MM.1S (cell line): ENCODE measurements at places on chromosomes 12 and 14.
A peak's percentile ranks its signal among the peaks of the same experiment; 100 is the strongest.

- DNase-seq = no peak
Measured at GRCh38 chr12:114272071-114272470, 133.9 kb downstream of the TBX5 start.

DNA sequence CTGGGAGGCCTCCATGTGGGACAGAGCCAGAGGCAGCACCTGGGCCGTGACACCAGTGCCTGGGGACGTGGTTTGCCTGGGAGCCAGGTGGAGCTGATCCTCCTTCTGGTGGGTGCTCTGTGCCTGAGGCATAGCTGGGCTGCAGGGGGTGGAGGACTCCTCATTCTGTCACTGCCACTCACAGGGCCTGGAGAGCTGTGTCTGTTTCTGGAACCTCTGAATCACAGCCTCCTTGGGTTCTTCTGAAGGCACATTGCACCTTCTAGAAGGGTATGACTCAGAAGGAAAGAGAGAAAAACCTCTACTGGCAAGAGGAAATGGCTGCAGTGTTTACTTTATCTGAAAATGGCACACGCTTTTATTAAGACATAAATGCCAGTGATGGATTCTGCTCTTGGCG, 659.8 kb downstream of the VRK1 start:
- no peak for DNase-seq

- DNase-seq = no peak
Measured at GRCh38 chr14:31346097-31346496, 74.3 kb downstream of the HEATR5A start.

DNA sequence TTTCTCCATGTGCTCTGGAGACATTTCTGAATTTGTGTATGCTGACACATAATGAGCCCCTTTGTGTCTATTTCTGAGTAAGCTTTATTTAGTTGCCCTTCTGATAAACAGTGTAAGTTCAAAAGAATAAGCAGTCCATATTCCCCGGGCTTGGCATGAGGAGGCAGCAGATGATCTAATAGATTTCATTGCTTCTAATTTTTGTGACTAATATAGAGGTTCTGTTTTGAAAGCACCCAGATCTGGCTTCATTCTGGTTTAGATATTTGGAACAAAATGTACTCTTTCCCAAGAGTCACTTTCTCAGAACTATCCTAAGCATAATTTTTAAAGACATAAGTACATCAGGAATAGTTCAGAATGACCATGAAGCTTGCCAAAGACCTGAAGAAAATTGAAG, 290.9 kb downstream of the BTG1 start:
- DNase-seq = no peak

DNA sequence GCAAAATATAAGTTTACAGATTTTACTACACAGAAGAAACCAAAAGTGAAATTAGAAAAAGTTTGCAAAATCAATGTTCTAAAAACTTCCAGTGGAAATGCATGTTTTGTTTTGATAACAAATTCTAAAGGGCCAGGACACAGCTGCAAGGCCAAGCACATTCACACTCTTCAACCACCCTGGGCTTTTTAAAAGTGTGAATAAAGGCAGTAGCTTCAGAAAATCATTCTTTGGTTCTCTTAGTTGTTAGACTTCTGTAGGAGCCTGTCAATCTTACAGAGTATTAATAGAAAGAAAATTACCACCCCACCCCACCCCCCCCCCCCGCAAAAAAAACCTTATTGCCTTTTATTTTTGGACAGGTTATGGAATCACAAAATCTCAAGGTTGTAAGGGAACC, 105.2 kb upstream of the EGLN3 start:
- no peak for DNase-seq

DNA sequence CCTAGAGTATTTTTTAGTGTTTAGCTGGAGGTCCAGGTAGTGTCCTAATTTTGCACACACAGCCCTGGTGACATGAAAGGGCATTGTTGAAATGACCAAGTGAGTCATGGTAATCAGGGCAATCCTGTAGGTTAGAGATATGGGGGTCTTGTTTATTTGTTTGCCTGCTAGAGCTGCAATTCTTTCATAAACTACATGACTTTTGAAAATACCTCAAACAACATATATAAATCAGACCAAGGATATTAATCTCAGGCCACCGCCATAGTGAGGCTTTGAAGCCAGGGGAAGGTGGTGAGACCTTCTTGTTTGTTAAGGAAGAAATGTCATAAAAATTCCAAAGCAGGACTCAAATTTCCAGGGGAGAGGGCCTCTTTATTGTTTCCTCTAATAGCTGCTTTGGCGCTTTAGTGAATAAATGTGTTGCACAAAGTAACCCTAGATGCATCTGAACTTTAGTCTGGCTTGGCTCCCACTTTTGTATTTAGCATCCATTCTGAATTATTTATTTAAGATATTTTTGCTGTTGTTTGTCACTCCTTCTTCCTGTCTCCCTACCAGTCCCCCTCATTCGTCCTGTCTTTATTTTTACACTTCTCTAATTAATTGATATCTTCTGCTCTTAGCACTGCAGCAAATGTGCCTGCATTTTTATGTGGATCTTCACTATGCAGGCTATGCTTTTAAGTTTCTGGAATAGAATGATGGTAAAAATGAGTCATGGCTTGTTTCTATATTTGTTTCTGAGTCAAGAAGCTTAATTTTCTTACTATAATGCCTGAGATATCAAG, 430.3 kb downstream of the RAD51B start:
- no peak for DNase-seq

GRCh38 chr14:99683619-99684409, at the start of gene CYP46A1:
TSS of gene CYP46A1 (plus strand) at chr14:99684298. CDS start at chr14:99684418, 120 bp downstream.
- peak; percentile 95 for DNase-seq
